ENCODE measurements at places on chromosomes 7 and 10. TPM values are rescaled to one million over a fixed set of nuclear protein-coding genes. Genes with fewer than 3 reads are reported as not detected.

GRCh38 chr7:46969303-46970130 is 612.4 kb downstream of the TNS3 start:
- DNase-seq: peak; percentile 64

DNA sequence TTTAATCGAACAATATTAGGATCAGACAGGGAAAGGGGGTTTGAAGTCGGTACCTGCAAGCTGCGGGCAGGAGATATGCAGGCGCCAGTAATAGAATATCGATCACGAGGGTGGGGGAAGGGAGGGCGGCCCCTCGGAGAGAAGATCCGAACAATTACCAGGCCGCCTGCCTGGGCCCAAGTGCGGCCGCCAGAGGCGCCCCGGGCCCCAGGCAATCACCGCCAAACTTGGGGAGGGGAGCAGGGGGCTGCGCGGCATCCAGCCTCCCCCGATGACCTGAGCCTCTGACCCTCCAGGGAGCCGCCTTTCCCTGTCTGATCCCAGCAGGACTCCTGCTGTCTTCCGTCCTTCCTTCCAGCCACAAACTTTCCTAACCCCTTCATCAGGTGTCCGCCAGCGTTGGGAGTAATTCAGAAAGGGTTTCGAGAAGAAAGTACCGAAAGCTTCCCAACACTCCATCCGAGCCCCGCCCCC is 1.1 kb downstream of the NKX1-2 start:
- DNase-seq: no peak

ANKRD61 gene
- total RNA-seq: 0.23 TPM

DNA sequence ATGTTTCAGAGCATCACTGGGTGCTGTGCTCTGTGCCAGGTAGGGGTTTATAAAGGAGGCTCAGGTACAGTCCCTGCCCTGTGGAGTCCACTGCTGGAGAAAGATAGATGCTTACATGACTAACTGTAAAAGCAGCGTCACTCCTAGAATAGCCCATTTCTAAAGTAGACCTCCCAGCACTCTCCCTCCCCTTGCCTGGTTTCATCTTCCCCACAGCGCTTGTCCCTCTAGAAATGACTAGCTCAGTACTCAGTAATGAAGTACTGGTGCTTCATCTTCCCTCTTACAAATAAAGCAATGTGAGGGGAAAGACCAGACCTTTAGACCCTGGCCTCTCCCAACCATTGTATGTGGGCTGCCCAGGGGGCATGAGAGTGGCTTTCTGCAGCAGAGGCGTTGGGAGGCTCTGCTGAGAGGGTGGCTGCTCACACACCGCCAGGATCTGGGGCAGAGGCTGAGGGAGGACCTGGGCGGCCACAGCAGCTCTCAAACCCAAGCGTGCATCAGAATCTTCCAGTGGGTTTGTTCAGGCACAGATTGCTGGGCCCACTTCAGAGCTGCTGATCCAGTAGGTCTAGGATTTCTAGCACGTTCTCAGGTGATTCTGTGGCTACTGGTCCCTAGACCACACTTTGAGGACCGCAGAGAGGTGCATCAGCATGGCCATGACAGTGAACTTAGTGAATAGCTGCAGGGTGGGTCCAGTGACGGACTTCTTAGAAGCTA is 110.3 kb upstream of the ANLN start:
- no peak for DNase-seq

GRCh38 chr7:122974229-122974628 is 21.3 kb downstream of the TAS2R16 start:
- DNase-seq: no peak

ADAM8 gene
- 0.77 TPM for total RNA-seq

DNA sequence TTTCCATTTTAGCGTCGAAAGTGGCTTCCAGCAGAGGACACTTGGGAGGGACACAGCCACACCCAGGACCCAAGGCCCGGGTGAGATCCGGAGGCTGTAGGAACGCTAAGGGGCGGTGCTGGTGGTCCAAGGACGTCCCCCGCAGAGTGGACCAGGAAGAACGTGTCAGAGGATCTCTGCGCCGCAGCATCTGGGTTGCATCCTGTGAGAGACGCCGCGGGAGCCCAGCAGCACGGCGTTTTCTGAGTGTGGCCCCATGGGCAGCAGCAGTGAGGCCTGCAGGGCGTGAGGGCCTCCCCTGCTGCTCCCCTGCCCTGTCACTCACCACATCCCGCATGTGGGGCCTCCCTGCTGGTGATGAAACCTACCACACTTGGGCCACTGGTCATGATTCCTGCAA is 40.5 kb upstream of the BNIP3 start:
- DNase-seq: no peak

GRCh38 chr10:129465796-129466702 is 992 bp upstream of the MGMT start:
- DNase-seq: no peak

MKI67 gene
- 54.4 TPM for total RNA-seq

- DNase-seq: peak; percentile 31
Measured at GRCh38 chr10:126049759-126050700, 153.7 kb downstream of the FANK1 start.

GDF10 gene
- total RNA-seq: not detected

DNA sequence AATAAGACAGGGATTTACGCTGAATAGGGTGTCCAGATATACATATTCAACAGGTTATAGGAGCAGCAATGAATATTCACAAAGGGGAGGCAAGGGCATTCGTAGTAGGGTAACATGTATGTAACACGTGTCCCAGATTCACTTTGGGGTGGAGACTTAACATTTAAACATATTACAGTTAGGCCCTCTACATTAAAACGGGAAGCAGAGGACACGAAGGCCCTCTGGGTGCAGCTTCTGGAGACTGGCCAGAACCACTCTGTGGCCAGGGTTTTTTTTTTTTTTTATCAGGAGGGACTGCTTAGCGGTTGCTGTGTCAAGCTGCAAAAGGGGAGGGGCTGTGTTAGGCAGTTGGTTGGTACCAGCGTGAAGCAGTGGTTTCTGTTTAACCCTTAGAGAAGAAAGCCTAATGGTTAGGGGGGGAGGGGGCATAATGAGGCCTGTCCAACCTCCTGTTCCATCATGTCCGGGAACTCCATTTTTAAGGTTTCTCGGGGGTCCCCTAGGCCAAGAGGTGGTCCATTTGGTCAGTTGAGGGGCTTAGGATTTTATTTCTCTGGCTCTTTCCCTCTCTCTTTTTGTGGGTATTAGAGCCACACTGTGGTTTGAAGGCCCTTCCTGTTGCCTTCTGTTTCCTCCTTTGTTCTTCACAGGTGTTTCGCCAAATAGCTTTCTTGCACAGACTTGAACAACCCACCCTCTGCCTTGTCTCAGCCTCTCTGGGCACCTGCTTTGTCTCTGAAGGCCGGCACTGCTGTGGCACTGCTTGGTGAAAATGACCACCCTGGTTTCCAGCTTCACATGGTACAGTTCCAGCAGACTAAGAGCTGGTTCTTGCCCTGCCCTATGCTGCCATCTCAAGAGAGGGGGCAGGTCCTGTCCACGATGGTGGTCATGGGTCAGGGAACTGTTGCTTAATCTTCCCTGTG is 26.4 kb downstream of the PRF1 start:
- peak; percentile 89 for DNase-seq

GRCh38 chr10:49689882-49690510 is 10.5 kb downstream of the C10orf53 start:
- DNase-seq: no peak

DNA sequence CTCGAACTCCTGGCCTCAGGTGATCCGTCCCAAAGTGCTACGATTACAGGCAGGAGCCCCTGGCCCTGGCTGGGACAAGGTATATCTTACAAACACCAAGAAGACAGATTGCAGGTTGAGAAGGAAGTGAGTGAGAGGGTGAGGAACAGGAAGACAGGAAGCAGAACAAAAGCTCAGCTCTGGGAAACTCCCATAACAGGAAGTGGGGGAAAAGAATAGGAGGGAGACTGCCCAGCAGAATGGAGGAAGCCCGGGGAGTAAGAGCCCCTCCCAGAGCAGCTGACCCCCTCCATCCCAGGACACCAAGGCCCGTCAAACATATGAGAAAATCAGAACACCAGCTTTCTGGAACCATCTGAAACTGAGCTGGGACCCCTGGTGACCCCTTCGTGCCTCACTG is 2.9 kb downstream of the TECPR1 start:
- DNase-seq: no peak
